NCI-H1048 (cell line): ENCODE measurements at places on chromosomes 7 and 10.

DNA sequence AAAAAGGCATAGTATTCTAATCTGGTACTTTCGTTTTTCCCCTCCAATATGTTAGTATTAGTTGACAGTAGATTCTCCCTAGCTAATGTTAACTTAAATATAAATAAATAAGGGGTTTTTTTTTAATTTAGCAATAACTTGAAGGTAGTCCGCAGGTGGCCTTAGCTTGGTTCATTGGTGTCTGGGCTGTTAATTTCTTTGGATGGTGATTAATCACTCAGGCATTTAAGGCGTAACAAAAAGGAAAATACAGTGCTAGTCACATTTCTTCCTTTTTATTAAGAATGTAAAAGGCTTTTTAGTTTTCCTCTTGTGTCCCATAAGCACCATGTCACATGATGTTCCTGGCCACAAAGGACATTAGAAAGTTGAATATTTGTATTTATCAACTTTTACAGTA, 161.0 kb upstream of the POT1 start:
- no peak for DNase-seq

GRCh38 chr10:76136961-76137360, 705.5 kb downstream of the LRMDA start:
- DNase-seq: no peak

- DNase-seq: no peak
Measured at GRCh38 chr10:93199191-93199751, 125.6 kb downstream of the CYP26A1 start.

DNA sequence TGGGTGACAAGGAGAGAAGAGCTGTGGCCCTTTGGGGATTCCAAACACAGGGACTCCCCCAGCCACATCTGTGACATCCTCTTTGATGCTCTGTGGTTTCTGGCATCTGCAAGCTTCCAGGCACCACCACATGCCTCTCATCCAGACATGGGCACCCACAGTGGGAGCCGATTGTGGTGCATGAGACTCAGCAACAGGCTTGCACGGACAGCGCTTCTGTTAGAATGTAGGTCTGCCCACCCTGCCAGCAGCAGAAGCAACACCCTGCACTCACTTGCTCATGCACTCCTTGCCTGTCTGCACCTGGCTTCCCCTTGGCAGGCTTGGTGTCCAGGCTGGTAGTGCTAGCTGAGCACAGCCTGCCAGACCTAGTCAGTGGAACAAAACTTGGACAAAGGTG, 735.0 kb upstream of the ZWINT start:
- no peak for DNase-seq

GRCh38 chr10:11113156-11113555, 95.5 kb downstream of the CELF2 start:
- DNase-seq: no peak

DNA sequence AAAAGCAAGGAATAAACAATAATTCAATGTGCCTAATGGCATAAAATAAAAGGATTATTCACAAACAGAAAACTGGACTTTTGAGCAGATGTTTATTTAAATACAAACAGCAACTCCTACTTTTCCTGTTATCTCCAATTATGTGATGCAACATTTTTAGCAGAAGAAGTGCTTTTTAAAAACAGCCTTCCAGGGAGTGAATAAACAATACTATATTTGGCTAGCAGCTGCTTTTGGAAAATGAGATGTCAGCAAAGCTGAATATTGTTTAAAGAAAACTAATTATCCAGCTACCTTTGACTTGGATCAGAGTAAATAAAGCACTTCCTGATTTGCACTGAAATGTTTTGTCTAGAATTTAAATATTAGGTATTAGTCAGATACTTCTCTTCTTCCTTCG, 23.2 kb downstream of the CDK1 start:
- no peak for DNase-seq

DNA sequence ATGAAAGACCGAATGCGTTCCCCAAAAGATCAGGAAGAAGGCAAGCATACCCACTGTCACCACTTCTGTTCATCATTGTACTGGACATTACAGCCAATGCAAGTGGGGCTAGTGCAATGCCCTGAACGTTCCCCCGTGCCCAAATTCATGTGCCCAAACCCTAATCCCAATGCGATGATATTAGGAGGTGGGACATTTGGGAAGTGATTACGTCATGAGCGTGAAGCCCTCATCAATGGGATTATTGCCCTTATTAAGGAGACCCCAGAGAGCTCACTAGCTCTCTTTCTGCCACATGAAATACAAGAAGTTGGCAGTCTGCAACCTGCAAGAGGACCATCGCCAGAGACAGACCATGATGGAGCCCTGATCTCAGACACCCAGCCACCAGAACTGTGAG, 511.4 kb upstream of the TPK1 start:
- DNase-seq: no peak

DNA sequence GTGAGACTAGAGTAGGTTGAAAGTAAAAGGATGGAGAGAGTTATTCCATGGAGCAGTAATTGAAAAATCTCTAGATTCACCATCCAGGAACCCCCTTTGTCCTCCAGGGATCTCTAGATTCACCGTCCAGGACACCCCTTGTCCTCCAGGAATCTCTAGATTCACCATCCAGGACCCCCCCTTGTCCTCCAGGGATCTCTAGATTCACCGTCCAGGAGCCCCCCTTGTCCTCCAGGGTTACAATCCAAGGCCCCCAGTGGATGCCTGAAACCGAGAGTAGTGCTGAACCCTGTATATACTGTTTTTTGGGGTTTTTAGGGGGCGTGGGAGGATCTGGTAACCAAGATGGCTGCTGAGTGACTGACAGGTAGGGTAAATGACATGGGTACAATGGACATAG, 38.3 kb upstream of the PPP2R2D start:
- DNase-seq: no peak

GRCh38 chr7:157682946-157683746, 346.3 kb downstream of the DNAJB6 start:
- no peak for DNase-seq

DNA sequence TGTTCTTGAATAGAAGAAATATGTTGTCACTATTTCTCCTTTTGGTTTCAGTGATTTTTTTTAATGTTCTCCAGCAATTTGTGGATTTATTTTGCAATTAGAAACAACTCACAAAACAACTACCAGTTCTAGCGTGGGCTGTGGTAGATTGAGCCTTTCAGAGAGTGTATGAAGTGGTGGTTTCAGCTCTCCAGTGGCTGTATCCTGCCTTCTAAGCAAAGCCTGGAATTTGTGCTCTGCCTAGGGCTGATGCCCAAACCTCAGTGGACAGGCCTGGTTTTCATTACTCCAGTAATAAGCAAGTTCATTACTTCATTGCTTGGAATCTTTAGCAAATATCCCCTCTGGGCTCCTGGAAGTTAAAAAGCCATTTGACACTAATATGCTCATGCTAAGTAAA, 35.9 kb downstream of the APBB1IP start:
- DNase-seq: no peak

GRCh38 chr7:84113906-84114850, 80.4 kb downstream of the SEMA3A start:
- no peak for DNase-seq

- no peak for DNase-seq
Measured at GRCh38 chr7:157941210-157941609, 604.4 kb downstream of the DNAJB6 start.

DNA sequence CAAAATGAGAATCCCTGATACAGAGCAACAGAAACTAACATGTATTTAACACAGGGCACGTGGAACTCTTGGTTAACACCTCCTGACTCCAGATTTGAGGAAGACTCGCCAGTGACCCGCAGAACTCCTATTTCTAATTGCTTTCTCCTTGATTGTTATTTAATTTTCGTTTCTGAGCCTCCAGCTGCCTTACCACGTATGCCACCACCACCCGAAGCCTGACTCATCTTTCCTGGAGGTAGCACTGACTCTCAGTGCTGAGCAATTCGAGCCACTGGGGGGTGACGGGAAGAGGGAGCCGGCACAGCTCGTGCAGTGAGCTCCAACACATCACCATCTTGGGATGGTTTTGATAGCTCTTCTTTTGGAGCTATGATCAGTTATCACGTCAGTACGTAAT, 273.9 kb upstream of the MGMT start:
- no peak for DNase-seq

GRCh38 chr7:154853063-154853726, 149.7 kb downstream of the PAXIP1 start:
- DNase-seq: no peak

- DNase-seq: no peak
Measured at GRCh38 chr7:39488467-39489393, 77.5 kb upstream of the YAE1 start.

GRCh38 chr10:71323407-71323806, 4.3 kb downstream of the SLC29A3 start:
- DNase-seq: no peak

DNA sequence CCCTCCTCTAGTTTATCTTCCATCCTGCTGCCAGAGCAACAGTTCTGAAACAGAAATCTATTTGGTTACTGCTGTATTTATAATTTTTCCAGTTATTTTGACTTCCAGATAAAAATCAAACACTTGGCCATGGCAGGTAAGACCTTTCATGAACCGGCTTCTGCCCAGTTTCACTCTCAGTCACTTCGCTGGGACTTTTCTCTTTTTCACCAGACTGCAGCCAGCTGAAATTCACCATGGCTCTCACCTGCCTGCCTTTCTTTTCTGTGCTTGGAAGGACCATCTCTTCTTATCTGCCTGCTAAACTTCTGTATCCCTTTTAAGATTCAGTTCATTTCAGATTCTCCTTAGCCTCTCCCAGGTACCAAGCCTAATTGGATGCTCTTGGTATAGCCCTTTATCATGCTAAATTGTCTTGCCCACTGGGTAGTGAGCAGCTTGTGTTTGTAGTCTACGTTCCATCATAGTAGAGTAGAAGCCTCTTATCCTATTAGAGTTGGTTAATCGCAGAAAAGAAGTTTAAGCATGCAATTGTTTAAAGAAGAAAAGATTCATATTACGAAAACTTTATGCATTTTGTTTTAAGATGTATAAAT, 71.7 kb downstream of the TAF3 start:
- DNase-seq: no peak

DNA sequence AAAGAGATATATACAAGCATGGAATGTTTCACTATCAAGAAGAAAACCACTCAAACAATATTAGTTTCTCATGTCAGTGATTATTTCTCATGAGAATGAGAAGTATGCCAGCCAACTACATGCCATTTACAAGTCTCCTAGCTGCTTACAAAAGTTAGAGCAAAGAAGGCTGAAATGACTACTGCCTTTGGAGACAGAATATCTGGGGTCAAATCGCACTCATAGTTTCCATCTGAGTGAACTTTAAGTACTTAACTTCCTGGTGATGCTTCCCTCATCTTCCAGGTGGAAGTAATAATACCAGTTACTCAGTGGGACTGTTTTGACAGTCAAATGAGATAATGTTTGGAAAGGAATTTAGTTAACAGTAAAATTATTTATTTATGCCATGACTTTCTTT, 42.0 kb upstream of the RHOBTB1 start:
- no peak for DNase-seq

DNA sequence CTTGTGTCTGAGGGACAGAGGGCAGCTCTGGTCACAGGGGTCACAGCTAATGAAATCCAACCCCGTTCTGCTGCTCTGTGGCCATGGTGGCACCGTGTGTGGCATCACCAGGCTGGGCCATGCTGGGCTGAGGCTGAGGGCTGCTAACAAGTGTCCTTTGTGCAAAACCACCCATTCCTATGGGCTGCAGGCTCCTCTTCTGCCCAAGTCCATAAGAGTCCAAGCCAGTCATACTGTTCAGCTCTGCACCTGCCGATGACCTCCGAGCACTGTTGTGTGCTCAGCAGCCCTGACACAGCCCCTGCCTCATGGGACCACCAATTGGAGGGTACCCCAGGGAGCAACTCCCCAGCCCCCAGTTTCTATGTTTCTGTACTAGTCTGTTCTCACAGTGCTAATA, 133.1 kb downstream of the WDR11 start:
- no peak for DNase-seq

DNA sequence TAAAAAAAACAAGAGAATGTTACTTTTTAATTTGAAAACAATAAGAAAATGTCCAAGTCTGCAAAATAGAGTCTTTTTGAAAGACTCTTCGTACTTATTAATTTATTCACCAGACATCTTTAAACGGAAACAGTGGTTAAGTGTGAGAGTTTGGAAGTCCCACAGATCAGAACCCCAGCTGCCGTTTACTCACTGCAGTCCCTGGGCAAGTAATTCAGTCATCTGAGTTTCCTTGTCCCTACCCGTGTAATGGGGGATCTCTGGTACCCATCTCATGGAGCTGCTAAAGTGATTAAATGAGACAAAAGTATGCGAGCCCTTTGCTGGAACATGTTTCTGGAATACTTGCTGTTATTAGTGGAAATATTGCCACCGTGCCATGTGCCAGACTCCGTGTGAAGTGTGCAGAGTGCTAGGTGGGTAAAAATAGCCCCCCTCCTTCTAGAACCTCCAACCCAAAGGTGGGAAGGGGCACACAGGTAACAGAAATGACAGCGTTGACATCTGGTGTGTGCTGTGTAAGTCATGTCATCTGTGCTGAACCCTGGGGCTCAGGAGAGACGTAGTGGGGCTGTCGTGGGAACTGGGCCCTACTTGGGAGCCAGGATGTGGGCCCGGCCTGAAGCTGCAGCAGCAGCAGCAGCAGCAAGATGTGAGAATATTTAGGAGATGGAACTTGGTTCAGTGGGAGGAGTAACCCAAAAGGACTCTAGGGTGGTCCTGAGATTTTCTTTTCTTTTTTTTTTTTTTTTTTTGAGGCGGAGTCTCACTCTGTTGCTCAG, 140.5 kb downstream of the CUX1 start:
- DNase-seq: no peak

GRCh38 chr7:24820730-24821044, 63.4 kb upstream of the GSDME start:
- no peak for DNase-seq

DNA sequence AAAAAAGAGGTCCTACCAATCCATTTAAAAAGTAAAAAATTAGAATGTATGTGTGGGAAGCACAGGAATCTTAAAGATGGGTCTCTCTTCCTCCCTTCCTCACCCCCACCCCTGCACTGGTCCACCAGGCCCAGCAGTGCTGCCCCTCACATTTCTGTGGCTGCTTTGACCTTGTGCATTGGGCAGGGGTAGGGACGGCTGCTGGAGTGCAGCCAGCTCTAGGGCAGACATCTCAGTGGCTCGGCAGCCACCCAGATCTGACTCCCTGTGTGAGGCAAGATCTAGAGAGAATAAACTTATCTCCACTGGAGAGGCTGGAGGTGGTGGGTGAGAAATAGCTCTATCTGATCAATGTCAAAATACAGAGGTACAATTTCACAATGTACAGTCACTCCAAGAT, 6.7 kb downstream of the FAM180A start:
- DNase-seq: no peak

- no peak for DNase-seq
Measured at GRCh38 chr7:121202125-121202524, 126.7 kb upstream of the WNT16 start.

DNA sequence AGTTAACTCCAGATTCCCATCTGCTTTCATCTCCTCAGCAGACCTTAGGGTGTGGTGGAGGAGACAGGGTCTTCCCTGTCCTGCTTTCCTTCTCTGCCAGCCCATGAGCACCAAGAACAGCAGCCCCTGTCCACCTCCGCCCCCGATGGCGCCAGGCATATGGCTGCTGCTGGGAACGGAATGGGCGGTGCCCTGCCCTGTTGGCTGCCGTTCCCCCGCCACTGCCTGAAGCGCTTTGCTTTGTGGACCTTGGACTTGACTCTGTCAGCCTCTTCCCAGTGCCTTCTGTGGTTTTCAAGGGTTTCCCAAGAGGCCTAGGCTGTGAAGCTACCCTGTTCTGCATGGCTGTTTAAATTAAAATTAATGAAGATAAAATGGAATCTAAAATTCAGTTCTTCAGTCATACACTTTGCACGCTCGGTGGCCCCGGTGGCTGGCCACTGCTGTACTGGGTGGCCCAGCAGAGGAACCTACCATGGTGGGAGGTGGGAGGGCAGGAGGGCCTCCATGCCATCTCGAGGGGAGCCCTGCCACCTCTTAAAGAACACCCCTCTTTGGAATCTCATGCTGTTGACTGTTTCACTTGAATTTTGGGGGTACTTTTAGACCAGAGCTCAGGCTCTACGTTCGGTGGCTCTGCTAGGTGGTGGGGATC, 78.7 kb downstream of the NKX6-2 start:
- DNase-seq: no peak
